Stimulated activated CD8-positive, alpha-beta memory T cell treated with anti-CD3 and anti-CD28 coated beads, Interleukin-4, amount 100 ng/mL, for 24 hours (primary cell): ENCODE measurements at places on chromosomes 6 and 20.

- no peak for DNase-seq
Observed at GRCh38 chr20:46028772-46029371, at the start of gene SLC12A5. Gene SLC12A5, plus strand, starts transcription at chr20:46029215. Its CDS starts 130 bp downstream, at chr20:46029345.

DNA sequence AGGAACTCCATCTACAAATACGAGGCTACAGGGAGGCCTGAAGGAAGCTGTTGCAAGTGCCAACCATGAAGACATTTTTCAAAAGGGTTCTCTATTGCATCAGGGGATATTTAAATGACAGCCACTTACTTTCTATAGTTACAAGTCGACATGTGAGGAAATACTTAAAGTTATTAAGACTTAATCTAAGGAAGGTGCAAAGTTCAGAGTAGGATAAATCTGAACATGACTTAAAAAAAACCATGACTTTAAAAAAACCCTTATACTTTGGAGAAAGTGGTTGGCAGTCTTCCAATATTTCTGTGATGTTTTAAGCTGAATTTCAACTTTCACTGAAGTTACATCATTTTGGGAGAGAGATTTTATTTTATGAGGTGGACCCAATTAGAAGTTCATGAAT is 56.3 kb upstream of the EMILIN3 start:
- no peak for DNase-seq

DNA sequence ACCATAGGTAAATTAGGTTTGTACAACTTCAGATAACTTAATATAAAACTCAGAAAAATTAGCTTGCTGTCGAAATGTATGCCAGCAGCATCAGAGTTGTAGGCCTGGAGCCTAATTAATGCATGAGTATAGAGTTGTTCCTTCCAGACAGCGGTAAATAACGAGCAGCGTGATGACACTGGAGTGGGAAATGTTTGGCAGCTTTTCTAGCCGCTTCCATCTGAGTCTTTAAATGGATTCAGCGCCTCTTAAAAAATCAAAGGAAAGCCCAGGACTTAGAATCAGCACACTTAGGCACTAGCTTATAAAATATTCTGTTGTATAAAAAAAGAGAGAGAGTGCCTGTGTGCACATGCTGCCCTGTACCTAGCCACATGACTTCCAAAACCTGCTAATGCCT is 43.7 kb upstream of the SYNJ2 start:
- DNase-seq: no peak

- no peak for DNase-seq
Observed at GRCh38 chr20:33853507-33853813, 42.3 kb downstream of the CHMP4B start.

DNA sequence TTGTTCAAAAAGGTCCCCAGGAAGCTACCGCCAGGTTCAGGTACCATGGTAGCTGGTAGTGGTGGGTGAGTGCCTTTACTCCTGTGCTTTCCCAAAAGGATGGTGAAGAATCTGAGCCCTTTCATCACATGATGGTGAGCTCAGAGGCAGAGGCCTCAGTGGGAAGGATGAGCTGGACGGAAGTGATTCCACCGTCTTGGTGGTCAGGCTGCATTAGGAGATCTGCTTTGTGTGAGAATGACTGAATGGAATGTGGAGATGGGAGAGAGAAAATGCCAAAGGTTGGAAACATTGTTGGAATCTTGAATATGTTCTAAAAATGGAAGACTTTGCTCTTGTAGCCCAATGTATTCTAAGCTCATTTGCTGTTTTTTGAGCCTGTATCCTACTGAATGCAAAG is 108.1 kb upstream of the SCP2D1 start:
- no peak for DNase-seq

GRCh38 chr20:64256282-64256935 is 861 bp downstream of the PCMTD2 start:
- no peak for DNase-seq

DNA sequence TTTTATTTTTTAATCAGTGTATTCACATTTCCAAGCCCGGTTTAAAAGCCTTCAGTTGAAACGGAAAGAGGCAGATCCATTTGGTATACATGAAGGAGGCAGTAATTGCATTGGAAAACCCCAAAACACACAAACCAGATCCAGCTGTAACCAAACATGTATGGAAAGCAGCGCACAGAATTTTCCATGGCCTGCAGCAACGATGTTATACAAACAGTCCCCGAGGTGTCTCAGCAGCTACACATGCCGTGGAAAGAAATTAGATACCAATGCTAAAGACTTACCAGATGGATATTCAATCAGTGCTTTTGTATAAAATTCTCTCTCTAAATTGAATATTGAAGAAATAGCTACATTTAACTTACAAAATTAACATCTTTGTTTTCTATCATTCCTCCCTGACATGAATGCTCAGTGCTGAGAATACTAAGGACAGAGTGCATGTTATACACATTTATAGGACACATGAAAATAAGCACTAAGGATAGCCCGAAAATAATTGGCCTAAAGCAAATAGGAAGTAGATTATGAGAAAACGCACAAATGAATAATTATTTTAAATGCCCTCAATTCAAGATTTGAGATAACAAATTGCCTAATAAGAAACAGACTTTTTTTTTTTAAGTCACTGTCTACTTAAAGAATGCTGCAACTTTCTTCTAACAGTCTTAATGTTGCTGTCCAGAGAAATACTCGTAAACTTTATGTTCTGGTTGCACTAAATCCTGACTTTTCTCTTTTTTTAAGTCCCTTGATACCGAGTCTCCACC is 713.1 kb downstream of the HDGFL1 start:
- DNase-seq: no peak

- DNase-seq: no peak
Observed at GRCh38 chr20:9261781-9262180, 192.9 kb downstream of the PLCB4 start.
